Occipital lobe (tissue), 3 donors: ENCODE measurements at places on chromosomes 2 and 18.
A peak's percentile ranks its signal among the peaks of the same experiment; 100 is the strongest.

DNA sequence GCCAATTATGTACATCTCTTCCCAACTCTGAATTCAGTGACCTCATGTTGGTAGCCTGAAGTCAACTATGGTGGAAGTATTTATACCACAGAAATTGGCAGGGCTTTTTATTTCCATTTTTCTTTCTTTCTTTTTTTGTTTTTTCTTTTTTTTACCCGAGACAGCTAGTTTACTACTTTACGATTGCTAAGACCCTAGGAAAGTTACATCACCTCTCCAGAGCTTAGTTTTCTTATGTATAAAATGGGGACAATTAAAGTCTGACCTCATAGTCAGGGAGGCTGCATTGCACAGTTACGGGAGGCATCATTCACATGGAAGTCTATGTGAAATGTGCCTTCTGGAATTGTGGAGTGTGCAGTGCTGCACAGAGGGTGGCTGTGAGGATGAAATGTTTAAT is 194.3 kb downstream of the MTX2 start:
- no peak for DNase-seq

GRCh38 chr2:231341100-231341499 is 54.4 kb upstream of the B3GNT7 start:
- no peak for DNase-seq

GRCh38 chr2:208266936-208267335 is 881 bp downstream of the PIKFYVE start:
- DNase-seq = no peak

GRCh38 chr2:239468491-239469105 is 67.8 kb upstream of the HDAC4 start:
- no peak for DNase-seq

- no peak for DNase-seq
Measured at GRCh38 chr2:177520324-177520723, 127.8 kb downstream of the AGPS start.

DNA sequence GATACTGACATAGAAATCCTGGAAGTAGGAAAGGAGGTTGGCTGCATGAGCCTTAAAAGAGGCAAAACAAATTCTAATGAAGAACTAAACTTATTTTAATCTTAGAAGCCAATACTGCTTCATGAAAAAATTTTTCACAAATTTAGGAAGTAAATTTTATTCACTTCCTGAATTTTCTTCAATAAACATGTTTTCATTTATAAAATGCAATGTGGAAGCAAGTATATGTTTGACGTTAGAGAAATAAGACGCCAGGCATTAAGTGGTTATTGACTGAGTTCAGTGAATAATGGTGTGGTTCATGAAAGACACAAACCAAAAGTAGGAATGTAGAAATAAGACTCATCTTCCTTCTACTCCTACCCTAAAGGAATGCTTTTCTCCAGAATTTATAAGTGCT is 136.4 kb downstream of the USP34 start:
- no peak for DNase-seq

DNA sequence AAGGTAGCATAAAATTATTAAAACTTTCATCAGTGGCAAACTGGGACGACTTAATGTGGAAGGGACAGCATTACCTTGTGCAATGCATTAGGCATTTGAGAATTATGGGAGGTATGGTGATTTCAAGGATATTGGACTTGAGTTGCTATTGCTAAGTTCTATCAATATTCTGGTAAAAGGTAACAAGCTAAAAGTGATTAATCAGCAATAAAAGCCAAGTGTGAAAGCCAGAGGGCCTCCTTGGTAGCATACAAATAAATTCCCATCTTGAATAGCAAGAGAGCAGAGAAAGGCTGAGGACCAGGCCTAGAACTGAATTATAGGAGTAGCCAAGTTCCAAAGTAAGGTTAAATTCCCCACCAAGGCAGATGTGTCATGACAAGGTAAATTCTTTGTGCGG is 74.2 kb upstream of the KCNH7 start:
- no peak for DNase-seq

DNA sequence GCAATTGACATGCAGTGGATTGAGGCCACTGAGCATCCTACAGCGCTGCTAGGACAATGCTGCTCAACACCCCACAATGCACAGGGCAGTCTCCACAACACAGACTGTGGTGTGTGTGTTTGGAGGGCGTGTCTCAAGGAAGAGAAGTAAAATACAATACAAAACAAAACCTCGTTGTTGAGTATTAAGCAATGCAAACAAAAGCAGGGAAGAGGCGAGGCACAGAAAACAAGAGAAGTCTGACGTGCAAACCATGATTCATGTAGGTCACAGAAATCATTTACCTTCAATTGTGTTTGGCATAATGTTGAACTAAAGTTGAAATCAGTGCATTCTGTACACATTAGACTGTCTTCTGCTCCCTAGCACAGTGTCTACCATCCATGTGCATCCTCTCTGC is 260.9 kb downstream of the PHLPP1 start:
- no peak for DNase-seq

- no peak for DNase-seq
Measured at GRCh38 chr2:127235082-127235702, 15.1 kb upstream of the CYP27C1 start.

DNA sequence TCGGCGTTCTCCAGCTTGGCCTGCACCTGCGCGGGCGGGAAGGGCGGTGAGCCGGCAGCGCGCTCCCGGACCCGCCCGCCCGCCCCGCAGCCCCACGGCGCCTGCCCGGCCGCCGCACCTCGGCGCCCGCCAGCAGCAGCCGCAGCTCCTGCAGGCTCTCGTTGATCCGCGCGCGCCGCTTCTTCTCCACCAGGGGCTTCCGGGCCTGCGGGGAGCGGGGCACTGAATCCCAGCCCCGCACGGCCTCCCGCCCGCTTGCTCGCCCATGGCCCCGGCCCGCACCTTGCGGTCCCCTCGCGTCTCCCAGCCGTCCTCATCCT is 335 bp downstream of the HES6 start:
- no peak for DNase-seq

- no peak for DNase-seq
Measured at GRCh38 chr2:69560147-69560482, 83.4 kb downstream of the AAK1 start.

- DNase-seq = no peak
Measured at GRCh38 chr2:129908721-129909373, 70.6 kb upstream of the RAB6C start.

DNA sequence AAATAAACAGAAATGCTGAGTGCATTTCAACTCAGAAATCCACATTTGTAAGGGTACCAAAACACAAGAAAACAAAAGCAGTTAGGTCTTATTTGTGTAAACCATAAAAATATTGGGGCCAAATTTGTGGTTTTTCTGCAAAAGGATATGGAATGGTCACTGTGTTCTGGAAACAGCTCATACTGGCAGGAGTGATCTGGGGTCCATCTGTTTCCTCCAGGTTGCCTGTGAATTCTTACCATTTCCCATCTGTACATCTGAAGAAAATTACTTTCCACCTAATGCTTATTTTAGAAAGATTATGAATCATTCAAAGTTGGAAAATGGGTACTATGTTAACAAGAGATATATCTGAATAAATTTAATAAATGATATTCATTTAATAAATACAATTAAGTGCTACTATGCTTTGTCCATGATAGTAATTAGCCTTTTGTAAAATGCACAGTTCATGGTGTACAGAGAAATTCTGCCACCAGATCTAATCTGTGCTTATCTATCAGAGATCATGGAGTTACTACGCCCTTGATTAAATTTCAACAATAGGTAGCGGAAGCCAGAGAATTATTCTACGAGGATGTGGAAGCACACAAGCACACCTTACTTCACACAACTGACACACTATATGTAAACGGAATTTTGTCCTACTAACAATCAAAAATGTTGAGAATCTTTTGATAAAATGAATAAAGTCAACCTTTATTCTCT is 10.9 kb downstream of the ALS2 start:
- no peak for DNase-seq

- DNase-seq = no peak
Measured at GRCh38 chr2:102895376-102895775, 133.5 kb downstream of the TMEM182 start.

DNA sequence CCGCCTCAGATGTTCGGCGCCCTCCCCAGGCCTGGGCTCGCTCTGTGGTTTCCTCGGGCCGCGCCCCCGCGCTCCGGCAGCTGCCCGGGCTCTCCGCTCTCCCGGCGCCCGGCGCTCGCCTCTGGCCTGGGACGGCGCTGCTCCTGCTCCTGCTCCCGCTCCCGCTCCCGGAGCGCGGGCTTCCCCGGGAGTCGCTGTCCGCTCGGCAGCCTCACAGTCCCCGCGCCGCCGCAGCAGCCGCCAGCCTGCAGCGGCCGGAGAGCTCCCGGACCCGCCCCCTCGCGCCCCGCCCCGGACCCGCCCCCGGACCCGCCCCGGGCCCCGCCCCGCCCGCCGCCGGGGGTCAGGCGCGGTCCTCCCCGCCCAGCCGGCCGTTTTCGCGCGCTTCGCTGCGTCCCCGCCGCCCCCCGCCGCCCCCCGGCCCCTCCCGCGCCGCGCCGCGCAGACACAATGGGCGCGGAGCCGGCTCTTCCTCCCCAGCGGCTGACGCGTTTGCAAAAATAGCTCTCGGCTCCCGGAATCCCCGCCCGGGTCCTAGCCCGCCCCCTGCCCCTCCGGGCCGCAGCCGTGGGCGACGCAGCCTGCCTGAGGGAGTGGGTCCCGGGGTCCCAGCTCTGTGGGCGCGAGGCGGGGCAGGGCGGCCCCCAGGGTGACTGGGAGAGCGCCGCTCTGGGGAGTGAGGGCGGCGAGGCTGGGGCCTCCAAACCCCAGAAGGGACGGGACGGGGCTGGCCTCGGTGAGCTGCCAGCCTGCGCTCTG is at the start of gene ARL4C:
ARL4C (minus strand) TSS at position 247 of the 759 bp plus-strand sequence. CDS start 495 bp downstream, outside the sequence.
- DNase-seq = peak; percentile 50

- DNase-seq = no peak
Measured at GRCh38 chr2:159215116-159215515, 71.4 kb downstream of the WDSUB1 start.

DNA sequence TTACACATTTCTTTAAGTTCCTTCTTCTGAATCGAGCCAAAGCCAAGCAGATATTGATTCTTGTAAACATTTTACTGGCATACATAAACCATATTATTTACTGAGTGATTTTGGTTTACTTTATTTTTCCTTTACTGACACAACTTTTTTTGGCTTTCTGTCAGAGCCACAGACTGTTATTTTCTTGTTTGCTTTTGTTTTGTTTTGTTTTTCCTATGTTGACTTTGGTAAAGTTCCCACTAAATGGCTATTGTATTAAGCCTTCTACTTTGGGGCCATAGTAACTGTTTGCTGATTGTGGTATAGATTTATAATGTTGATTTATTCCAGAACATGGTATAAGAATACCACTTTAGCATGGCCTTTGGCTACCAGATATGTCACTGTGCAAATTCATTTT is 419.4 kb downstream of the DCDC2C start:
- no peak for DNase-seq

DNA sequence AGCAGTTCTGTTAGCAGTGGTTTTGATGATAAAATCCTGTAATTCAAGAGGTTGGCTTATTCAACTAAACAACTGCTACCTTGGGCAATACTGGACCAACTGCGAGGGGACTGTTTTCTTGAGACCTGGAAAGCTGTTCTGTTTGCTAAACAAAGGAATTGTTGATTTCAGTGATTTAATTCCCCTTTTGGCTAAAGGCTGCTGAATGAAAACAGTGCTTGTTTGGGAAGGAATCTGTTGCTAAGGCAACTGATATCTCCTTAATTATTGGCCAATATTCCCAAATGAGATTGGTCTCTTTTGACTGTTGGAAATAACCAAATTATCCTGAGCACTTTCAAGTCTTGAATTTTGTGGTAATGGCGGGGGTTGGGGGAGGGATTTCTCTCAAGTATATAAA is 136.8 kb downstream of the CAMKMT start:
- no peak for DNase-seq

GRCh38 chr18:76363436-76364120 is 131.5 kb downstream of the ZNF516 start:
- no peak for DNase-seq

DNA sequence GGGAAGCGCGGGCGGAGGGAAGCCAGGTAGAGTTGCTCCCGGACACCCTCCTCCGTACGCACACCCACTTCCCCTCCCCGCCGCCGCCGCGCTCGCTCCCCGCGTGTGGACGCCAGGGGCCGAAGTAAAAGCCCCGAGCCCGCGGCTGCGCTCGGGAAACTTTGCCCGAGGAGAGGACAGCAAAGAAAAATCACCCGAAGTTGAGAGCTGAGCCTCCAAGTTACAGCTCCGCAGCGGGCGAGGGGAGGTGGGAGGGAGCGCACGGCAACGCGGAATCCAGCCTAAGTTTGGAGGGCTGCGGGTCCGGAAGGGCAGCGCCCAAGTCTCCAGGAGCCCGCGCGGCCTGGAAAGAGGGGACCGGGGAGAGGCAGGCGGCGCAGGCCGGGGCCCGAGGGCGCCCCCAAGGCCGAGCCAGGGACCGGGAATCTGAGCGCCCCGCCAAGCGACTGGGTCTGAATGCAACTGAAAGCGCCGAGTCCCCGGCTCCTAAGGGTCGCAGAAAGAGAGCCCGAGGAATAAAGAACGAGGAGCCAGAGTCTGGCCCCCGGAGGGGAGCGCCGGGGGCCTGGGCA is 706 bp upstream of the BCL11A start:
- DNase-seq = no peak

GRCh38 chr2:15636972-15637785 is 45.5 kb downstream of the DDX1 start:
- peak; percentile 50 for DNase-seq

GRCh38 chr18:55319459-55320193 is 268.4 kb downstream of the TCF4 start:
- DNase-seq = no peak

- DNase-seq = no peak
Measured at GRCh38 chr2:235460548-235461047, 33.2 kb upstream of the AGAP1 start.

GRCh38 chr18:60060026-60060425 is 160.2 kb downstream of the PMAIP1 start:
- DNase-seq = no peak

DNA sequence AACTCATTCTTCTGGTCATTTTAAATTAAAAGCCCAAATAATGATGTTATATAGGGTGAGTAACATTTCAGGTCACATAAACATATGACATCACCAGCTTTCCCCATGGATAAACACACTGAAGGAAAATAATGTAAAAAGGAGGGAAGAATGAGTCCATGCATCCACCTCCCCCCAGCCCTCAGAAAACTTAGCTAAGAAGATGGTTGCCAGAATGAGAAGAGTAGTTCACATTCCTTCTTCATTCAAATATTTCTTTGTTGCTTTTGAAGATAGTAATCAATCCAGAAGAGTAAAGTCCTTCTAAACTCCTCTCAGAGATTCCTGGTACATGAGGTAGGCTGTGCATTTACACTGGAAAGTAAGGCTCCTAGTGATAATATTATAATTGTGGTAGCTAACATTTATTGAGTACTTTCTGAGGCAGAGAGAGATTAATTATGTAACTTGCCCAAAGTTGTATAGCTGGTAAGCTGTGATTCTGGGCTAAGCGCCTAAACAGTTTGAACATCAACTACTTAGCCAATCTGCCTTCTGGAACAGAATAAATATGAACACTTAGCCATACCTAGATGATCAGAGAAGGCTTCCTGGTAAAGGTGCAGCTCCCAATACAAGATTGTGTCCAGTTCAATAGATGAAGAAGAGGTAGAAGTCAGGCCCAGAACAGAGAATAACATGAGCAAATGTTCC is 256.7 kb upstream of the FN1 start:
- DNase-seq = no peak

GRCh38 chr18:47113796-47114540 is 36.3 kb downstream of the HDHD2 start:
- no peak for DNase-seq
